Effector memory CD8-positive, alpha-beta T cell (primary cell): ENCODE measurements at places on chromosomes 5 and 9.

DNA sequence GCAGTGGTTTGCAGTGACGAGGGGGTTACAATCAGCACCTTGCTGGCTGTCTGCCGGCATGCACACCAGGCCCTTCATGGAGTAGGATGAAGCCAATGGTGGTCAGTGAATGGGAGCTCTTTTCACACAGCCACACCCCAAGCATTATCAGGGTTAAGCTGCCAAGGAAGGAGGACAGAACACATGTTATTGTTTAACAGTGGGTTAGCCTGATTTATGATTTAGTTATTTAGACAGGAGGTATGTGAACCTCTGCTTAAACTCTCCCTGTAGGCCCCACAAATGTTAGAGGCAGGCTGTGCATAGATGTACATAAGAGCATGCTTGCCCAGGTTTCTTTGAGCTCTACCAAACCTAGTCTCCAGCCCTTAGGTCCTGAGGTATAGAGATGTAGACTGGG, 262.9 kb downstream of the SPOCK1 start:
- H3K4me1 ChIP-seq: no peaks in the 10 kb centered on the region
- no peak overlapping the region for H3K4me3 ChIP-seq
- no peak overlapping the region for H3K27ac ChIP-seq
- no peak for DNase-seq
- H3K36me3 ChIP-seq: peaks cover under 1% of the 10 kb centered on the region

DNA sequence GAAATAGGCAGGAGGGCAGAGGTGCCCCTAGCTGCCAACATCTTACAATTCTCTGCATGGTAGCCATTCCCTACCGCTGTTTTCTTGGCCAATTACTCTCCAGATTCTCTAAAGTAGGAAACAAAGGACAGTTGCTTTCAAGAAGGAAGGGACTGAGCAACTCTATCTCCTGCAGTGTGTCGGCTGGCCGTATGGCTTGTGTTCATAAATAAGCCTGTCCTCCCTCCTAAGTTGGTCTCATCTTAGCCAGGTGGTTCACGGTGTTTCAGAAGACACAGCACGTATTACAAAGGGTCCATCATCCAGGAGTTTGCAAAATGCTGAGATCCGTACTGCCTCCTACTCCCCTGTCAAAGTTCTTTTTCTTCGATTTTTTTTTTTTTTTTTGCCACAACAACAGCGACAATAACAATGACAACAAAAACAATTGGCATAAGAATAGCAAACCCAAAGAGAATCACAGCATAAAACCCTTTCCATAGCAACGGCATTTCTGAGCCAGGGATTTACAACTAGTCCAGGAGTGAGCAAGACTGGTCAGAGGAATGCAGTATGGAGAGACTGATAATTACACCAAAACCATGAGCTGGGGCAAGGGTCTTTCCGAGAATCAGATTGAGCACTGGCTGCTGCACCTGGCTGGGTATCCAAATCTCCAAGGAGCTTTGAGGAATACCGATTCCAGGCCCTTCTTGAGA, 212.8 kb downstream of the SLIT3 start:
- no peak overlapping the region for H3K27ac ChIP-seq
- no peak for DNase-seq
- no peaks in the 10 kb centered on the region for H3K36me3 ChIP-seq
- no peak overlapping the region for H3K4me3 ChIP-seq
- no peaks in the 10 kb centered on the region for H3K4me1 ChIP-seq
- H3K27me3 ChIP-seq: peaks cover 9% of the 10 kb centered on the region

DNA sequence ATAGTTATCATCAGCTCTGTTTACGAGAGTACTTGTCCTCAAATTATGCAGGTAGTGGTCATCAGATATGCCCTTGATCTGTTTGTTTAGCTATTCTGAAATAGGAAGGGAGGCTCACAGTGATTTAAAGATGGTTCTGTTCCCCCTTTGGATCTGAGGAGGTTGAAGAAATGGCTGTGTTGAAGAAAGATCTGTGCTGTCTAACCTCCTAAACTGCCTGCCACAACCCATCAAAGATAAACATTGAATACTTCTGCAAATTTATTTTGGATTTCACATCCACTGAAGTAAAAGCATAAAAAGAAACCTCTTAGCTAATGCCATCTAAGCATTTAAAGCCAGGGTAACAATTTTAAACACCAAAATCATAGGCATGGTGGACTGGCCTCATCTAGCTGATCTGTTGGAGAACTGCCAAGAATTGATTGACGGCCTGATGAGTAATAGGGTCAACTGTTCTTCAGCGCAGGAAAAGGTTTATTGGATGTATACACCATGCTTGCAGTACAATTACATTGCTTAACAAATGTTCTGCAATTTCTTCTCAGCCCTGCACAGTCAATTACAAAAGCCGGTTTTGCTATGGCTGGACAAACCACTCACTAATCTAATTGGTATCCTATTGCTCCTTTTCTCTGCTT, 97.6 kb downstream of the SEMA6A start:
- no peaks in the 10 kb centered on the region for H3K36me3 ChIP-seq
- no peak for DNase-seq
- H3K27me3 ChIP-seq: no peaks in the 10 kb centered on the region
- no peaks in the 10 kb centered on the region for H3K4me1 ChIP-seq
- no peak overlapping the region for H3K4me3 ChIP-seq
- H3K27ac ChIP-seq: no peak overlapping the region

- H3K27me3 ChIP-seq: peaks cover 31% of the 10 kb centered on the region
- no peaks in the 10 kb centered on the region for H3K4me1 ChIP-seq
- H3K4me3 ChIP-seq: no peak overlapping the region
- H3K27ac ChIP-seq: no peak overlapping the region
- no peaks in the 10 kb centered on the region for H3K36me3 ChIP-seq
- no peak for DNase-seq
Observed at GRCh38 chr5:130884023-130884422, 281.0 kb downstream of the HINT1 start.

- H3K27ac ChIP-seq: no peak overlapping the region
- peaks cover 37% of the 10 kb centered on the region for H3K36me3 ChIP-seq
- no peaks in the 10 kb centered on the region for H3K27me3 ChIP-seq
- DNase-seq: no peak
Observed at GRCh38 chr5:132876020-132876759, 2.7 kb downstream of the LEAP2 start.

DNA sequence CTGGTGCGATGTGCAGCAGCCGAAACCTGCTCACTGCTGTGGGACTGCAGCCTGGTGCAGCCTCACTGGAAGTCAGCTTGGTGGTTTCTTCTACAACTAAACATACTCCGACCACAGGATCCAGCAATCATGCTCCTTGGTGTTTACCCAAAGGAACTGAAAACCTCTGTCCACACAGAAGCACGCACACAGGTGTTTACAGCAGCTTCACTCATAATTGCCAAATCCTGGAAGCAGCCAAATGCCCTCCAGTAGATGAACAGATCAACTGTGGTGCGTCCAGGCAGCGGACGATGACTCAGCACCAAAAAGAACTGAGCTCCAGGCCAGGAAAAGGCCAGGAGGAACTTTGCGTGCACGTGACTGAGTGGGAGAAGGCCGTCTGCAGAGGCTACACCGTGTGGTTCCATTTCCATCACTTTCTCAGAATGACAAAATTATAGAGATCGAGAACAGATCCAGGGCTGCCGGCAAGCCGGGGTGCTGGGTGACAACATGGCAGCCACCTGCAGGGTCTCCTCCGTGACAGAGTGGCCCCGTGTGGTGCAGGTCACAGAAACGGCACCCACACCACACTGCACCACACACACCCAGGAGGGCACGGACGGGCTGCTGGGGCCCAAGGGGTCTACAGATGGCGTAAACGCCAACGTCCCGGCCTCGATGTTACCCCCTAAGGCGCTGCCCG, 23.1 kb upstream of the NSMF start:
- no peaks in the 10 kb centered on the region for H3K36me3 ChIP-seq
- H3K4me3 ChIP-seq: peak overlapping the region; percentile 13
- DNase-seq: no peak
- H3K27me3 ChIP-seq: no peaks in the 10 kb centered on the region

DNA sequence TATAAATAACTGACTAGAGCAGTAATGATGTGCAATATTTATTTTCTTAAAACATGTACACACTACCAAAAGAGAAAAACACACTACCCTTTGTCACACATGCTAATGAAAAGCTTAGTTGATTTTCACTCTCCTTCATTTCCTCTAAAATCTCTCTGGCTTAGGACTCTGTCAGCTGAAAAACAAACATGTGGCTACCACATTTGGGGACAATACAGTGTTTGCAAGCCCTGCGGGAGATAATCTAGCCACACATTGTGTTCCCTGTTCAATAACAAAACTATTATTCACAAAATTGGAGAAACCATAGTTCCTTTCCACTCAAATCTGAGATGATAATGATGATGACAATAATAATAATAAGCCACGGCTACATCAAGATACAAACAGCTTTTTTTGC, 3.5 kb upstream of the LOX start:
- DNase-seq: no peak
- H3K4me3 ChIP-seq: no peak overlapping the region
- H3K4me1 ChIP-seq: peaks cover 9% of the 10 kb centered on the region
- no peak overlapping the region for H3K27ac ChIP-seq

- no peaks in the 10 kb centered on the region for H3K4me1 ChIP-seq
- DNase-seq: no peak
- no peak overlapping the region for H3K27ac ChIP-seq
- peaks cover 19% of the 10 kb centered on the region for H3K36me3 ChIP-seq
- no peak overlapping the region for H3K4me3 ChIP-seq
- no peaks in the 10 kb centered on the region for H3K27me3 ChIP-seq
Observed at GRCh38 chr5:129112295-129112694, 17.7 kb downstream of the ISOC1 start.

GRCh38 chr5:43268188-43268820, 44.9 kb downstream of the HMGCS1 start:
- no peak overlapping the region for H3K27ac ChIP-seq
- H3K4me1 ChIP-seq: peaks cover 3% of the 10 kb centered on the region
- H3K27me3 ChIP-seq: peaks cover 75% of the 10 kb centered on the region
- no peaks in the 10 kb centered on the region for H3K36me3 ChIP-seq
- no peak overlapping the region for H3K4me3 ChIP-seq
- no peak for DNase-seq

DNA sequence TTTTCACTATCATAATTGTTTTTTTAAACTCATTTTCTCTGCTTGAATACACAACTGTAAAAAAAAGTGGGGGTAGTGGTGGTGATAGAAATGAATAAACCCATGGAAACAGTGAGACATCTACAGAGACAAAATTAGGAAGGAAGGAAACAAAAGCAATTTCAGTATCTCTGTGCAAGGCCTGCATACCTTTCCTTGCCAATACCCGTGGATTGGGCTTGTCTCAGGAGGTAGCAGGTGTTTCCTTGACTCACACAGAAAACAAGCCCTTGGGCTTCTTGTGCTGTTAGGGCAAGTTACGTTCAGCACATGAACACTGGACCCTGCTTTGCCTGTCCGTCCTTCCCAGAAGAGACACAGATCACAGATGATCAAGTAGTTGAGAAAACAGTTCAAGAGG, 372.2 kb downstream of the ZSWIM6 start:
- H3K4me1 ChIP-seq: no peaks in the 10 kb centered on the region
- no peak overlapping the region for H3K4me3 ChIP-seq
- H3K36me3 ChIP-seq: no peaks in the 10 kb centered on the region
- H3K27ac ChIP-seq: no peak overlapping the region

GRCh38 chr9:105711867-105712266, 17.5 kb downstream of the TMEM38B start:
- no peak overlapping the region for H3K27ac ChIP-seq

DNA sequence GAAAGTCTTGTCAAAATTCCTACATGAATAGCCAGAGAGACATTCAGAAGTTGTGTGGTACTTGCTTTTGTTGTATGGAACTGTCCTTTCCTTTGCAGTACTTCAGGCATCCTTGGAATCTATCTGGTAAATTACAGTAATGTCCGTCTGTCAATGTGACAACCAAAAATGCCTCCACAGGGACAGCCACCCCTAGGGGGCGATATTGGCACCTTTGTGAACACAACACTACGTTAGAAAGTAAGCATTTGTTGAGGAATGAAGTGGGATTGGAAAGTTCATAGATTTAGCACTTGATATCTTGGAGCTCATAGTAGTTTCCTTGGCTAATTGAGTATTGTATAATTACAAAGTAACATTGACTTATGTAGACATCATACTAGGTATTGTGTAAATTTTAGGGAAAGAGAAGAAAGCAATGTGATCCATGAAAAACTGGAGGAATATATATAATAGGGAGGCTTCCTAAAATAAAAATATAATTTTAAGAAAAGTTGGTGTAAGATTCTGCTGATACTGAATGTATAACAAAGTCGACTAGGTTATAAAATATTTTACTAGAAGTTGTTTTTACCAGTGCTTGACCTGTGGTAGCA, 32.7 kb downstream of the TMEFF1 start:
- H3K27ac ChIP-seq: no peak overlapping the region
- H3K4me1 ChIP-seq: no peaks in the 10 kb centered on the region
- no peaks in the 10 kb centered on the region for H3K27me3 ChIP-seq
- H3K36me3 ChIP-seq: no peaks in the 10 kb centered on the region
- H3K4me3 ChIP-seq: no peak overlapping the region

GRCh38 chr9:110427497-110428104, 89.9 kb upstream of the TXNDC8 start:
- no peak overlapping the region for H3K27ac ChIP-seq
- no peak overlapping the region for H3K4me3 ChIP-seq
- no peaks in the 10 kb centered on the region for H3K27me3 ChIP-seq
- H3K4me1 ChIP-seq: no peaks in the 10 kb centered on the region
- H3K36me3 ChIP-seq: no peaks in the 10 kb centered on the region

GRCh38 chr5:111379391-111379816, 132.9 kb downstream of the STARD4 start:
- H3K4me3 ChIP-seq: no peak overlapping the region
- DNase-seq: no peak
- no peak overlapping the region for H3K27ac ChIP-seq
- H3K27me3 ChIP-seq: no peaks in the 10 kb centered on the region

DNA sequence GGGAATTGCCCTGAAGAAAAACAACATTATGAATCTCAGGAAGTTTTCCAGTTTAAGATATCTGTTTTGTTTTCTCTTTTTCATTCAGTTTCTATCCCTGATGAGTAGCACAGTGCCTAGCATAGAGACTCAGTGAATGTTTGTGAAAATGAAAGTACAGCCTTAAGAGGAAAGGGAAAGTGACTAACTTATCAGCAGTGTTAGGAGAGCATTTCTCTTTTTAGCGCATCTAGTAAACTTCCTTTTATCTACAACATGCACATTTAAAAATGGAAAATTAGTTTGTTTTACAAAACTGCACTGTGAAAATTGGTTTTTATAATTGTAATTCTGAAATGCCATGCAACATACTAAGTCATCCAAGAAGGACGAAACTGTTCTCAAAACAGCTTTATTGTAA, 110.8 kb downstream of the SMARCA2 start:
- no peaks in the 10 kb centered on the region for H3K27me3 ChIP-seq
- H3K27ac ChIP-seq: peak overlapping the region; percentile 80
- H3K4me1 ChIP-seq: peaks cover 39% of the 10 kb centered on the region
- no peak for DNase-seq

- H3K27me3 ChIP-seq: peaks cover 5% of the 10 kb centered on the region
- H3K27ac ChIP-seq: no peak overlapping the region
- H3K36me3 ChIP-seq: no peaks in the 10 kb centered on the region
- DNase-seq: no peak
Observed at GRCh38 chr5:142569905-142570304, 116.0 kb downstream of the FGF1 start.
